ENCODE measurements at places on chromosomes 16 and 17. TPM values are rescaled to one million over a fixed set of nuclear protein-coding genes. Genes with fewer than 3 reads are reported as not detected.
A peak's percentile ranks its signal among the peaks of the same experiment; 100 is the strongest.

DNA sequence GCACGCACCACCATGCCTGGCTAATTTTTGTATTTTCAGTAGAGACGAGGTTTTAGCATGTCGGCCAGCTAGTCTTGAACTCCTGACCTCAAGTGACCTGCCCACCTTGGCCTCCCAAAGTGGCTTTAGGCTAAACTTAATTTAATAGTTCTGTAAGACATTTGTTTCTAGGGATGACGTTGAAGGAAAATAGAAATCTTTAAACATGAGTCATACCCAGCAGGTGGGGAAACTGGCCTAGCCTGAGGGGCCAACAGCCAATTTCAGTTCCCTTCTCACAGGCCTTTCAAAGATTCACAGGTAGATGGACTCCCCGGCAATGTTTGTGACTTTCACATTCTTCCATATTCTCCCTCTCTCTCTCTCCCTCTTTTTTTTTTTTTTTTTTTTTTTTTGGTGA, 18.1 kb upstream of the ITPRIPL2 start:
- DNase-seq, result no peak

DNA sequence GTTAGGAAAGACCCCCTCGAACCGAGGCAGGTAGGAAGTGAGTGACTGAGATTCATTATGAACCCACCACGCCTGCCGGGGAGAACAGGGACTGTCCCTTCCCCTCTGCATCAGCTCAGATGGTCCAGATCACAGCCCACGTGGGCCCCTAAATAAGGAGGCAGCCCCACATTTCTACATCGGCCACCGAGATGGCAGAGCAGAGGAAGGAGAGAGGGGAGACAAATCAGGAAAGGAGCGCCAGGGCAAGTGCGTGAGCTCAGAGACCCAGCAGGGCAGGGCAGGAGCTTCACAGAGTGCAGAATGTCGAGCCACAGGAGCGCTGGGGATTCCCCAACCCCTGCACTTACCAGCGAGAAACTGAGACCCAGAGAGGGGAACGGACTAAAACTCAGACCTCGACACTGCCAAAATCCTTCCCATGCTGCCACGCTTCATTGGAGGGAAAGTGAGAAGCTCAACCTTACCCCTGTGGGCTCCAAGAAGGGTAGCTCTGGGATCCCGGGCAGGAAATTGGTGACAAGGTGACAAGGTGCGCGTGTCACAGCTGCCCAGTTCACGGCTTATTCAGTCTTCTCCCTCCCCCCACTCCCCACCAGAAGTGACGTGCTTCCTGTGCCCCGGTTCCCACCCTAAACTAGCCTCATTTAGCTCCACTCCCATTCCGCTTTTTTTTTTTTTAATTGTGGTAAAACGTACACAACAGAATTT, at the start of gene ICAM2:
TSS of gene ICAM2 (minus strand) at position 578 of the 711 bp plus-strand sequence. CDS start 13,942 bp downstream, outside the sequence.
- DNase-seq, result peak; percentile 28

DNA sequence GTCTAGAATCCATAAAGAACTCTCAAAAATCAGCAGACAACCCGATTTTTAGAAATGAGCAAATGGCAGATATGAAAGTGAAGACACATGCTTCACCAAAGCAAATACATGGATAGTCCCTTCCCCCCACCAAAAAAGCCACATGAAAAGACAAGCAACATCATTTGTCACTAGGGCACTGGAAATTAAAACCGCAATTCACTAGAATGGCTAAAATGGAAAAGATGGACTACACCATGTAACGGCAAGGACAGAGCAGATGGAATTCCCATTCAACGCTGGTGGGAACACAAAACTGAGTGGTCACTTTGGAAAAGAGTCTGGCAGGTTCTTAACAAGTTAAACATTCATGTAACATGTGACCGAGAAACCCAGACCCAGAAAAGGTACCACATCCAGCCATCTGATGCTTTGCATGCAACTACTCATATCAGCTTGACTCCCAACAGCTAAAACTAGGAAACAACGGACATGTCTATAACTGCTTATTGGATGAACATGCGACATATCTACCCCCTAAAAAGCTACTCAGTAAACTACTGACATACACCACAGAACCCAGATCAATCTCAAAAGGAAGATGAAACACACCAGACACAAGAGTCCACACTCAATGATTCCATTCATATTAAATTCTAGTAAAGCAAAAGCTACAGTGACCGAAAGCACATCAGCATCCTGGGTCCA, 132.6 kb downstream of the ZNF778 start:
- no peak for DNase-seq

DNA sequence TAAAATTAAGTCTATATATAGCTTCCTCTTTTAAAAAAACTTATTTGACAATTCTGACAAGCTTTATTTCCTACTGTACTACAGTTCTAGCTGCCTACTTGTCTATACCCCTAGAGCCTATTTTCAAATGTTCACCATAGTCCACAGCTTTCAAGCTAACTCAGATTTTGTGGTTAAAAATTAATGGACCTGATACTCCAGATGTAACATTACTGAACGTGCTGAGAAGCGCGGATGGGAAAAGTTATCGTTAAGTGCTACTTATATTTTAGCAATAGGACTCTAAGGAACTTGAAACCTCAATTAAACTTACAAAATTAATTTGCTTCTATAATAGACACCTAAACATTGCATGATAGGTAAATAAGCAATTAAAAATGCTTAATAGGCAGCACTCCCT, 31.2 kb downstream of the GNA13 start:
- no peak for DNase-seq

DNA sequence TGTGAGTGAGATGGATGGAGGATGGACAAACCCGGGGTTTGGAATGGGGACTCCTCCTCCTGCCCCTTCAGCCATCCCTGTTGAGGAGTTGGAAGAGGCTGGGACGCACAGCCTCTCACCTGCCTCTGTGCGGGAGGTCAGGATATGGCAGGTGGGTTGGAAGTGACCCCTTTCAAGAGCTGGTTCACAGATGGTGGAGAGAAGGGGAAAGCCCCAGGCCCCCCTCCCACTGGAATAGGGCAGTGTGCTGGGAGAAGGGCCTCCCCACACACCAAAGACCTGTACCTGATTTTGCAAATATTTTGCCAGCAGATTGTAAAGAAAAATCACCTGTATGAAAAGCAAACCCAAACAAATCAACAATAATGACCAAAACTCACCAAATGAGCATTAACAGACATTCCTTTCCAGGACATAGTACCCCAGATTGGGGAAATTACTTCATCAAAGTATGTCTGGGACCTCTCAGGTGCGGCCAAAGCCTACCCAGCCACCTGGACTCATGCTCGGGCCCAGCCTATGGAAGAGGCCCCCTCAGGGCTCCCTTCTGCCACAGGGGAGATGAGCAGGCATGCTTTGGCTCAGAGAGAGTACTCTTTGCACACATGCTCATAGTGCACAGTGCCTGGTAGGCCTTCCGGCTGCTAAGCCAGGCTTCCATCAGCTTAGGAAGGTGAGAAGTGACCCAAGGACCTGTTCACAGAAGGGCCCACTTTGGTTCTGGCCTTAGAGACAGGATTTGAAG, 7.8 kb downstream of the SLC47A2 start:
- no peak for DNase-seq

GRCh38 chr16:78163772-78164670, 64.6 kb downstream of the WWOX start:
- no peak for DNase-seq

GRCh38 chr17:40734018-40734417, 21.1 kb downstream of the KRT25 start:
- no peak for DNase-seq

- no peak for DNase-seq
Measured at GRCh38 chr16:13995194-13995593, 75.2 kb downstream of the ERCC4 start.

- no peak for DNase-seq
Measured at GRCh38 chr16:83577078-83577745, 230.6 kb upstream of the HSBP1 start.

DNA sequence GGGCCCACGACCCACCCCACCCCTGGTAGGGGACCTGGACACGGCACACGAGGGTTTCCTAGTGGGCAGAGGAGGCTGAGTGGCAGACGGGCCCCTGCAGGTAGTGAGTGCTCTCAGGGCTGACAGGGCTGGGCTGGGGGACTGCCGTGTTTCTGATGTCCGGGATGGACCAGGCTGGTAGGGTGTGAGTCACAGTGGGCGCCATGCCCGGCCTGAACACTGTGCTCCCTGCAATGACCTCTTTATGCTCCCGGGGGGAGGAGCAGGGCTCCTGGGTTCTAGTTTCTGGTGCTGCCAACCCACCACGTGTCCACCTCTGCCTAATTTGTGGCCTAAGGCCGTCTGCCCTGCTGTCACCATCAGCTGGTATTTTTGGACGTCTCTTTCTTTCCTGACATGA, 26.3 kb downstream of the ARHGAP23 start:
- no peak for DNase-seq

GRCh38 chr17:67080804-67081203, 36.5 kb downstream of the CACNG1 start:
- no peak for DNase-seq

GRCh38 chr16:85148931-85149330, 36.7 kb upstream of the CIBAR2 start:
- DNase-seq, result no peak

DNA sequence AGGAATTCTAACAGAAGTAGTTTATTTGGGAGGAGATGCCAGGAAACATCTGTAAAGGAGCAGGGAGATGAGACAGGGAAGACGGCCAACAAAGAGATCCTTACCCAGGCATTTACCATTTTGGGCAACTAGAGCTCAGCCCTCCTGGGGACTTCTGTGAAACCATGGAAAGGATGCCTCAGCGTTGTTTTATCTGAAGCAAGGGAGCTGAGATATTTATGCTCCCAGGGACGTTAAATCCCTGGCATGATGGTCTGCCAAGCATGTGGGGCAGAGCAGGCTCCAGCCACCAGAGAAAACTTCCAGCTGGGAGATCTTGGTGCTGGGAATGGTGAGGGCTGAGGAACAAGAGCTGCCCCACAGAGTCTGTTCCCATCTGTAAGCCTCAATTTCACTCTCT, 114.8 kb upstream of the FOXF1 start:
- DNase-seq, result no peak

DNA sequence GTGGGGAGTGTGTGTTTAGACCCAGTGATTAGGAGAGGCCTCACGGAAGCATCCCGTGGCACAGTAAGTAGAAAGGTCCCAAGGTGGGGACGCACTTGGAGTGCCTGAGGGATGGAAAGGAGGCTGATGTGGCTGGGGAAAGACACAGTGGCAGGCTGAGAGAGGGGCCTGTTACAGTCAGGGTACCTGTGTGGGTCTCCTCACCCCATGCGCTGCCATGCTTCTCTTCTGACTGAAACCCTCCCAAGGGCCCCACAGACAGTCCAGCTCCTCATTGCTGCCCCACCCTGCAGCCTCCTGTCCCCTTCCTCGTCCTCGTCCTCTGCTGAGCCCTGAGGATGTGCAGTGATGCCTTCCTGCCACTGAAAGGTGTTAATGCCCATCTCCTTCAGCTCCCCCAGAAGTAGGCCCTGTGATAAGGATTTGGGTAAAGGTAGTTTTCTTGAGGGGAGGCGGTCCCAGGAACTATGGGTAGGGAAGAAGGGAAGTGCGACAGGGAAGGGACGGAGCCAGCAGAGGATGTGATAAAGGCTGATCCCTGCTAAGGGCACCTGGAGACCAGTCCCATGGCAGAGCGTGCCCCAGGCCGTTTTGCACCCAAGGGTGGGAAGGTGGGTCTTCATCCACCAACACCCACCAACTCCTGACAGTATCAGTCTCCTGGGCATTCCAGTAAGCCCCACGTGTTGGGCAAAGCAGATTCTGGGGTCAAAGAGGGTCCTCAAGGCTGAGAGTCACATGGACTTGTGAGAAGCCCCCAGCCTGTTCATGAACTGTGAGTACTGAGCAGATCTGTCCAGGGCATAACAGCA, 237.2 kb downstream of the GSG1L start:
- no peak for DNase-seq

DNA sequence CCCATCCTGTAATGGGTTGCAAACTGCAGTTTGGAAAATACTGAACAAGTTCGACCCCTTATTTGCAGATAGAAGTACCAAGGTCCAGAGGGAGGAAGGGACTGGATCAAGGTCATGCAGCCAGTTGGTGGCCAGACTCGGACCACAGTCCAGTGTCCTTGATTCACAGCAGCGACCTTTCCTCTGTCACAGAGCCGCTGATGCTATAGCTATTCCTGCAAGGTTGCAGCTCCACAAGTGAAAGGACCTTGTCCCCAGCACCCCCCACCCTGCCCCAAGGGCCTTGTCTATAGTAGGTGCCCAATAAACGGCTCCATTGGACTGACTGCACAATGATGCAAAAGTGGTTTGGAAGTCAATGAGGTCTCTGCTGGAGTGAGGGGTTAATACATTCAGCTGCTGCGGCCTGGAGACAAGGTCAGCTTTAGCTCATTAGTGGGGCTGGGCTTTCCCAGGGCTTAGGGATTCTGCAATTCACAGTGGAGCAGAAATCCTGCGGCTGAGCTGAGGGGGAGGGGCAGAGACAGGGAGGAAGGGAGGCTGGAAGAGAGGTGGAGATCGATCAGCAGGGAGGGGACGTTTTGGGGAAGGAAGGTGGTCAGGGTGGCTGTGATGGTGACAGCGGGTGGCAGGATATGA, 13.4 kb upstream of the CRHR1 start:
- no peak for DNase-seq

GRCh38 chr16:3305109-3306068, at the start of the genes TIGD7 and ZNF75A:
Gene TIGD7 (minus strand): TSS chr16:3305430. CDS start chr16:3300614, 4,816 bp downstream.
Gene ZNF75A (plus strand): TSS chr16:3305497. CDS start chr16:3308429, 2,932 bp downstream.
- DNase-seq, result peak; percentile 56

GRCh38 chr17:79154446-79154845, 79.8 kb downstream of the ENGASE start:
- no peak for DNase-seq

Gene GP1BA
- total RNA-seq, result not detected

Gene MYH2
- not detected for total RNA-seq

Gene NRN1L
- 0.66 TPM for total RNA-seq

Gene KIFC3
- total RNA-seq, result 38.7 TPM

Gene GJD3
- total RNA-seq, result not detected

Gene ZNF624
- 11.7 TPM for total RNA-seq

Gene MT2A
- total RNA-seq, result 5.7 TPM

Gene CCT6B
- total RNA-seq, result 3.5 TPM

Gene ELMO3
- total RNA-seq, result 9.7 TPM

Gene CCL2
- total RNA-seq, result 62.4 TPM

Gene DRC3
- total RNA-seq, result 3.2 TPM

Gene CCL14
- total RNA-seq, result not detected
